ENCODE measurements at places on chromosomes 1 and 21.

DNA sequence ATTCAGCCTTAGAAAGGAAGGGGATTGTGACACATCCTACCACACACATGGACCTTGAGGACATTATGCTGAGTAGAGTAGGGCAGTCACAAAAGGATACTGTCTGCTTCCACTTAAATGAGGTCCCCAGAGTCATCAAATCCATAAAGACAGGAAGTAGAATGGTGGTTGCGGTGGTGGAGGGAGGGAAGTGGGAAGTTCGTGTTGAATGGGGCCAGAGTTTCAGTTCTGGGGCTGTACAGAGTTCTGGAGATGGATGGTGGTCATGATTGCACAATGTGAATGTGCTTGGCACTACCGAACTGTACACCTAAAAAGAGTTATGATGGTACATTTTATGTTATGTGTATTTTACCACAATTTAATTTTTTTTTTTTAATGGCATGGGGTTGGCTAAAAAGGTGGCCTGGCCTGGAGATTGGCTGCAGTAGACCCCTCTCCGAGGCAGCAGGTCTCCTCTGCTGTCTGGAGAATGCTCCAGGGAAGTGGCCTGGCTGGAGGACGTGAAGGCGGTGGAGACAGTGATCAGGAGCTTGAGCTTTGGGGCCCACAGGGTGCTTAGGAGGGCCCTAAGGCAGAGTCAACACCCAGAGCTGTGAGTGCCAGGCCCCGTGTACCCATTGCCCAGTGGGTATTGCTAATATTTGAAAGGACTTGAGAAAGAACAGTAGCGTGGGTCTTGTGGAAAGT, 30.4 kb downstream of the IFNGR2 start:
- no peak for DNase-seq

GRCh38 chr1:67307251-67308060, at the start of gene IL12RB2:
Gene IL12RB2, plus strand, starts transcription at chr1:67307873. Its CDS starts 12,496 bp downstream, at chr1:67320369.
- peak; percentile 54 for DNase-seq

- peak; percentile 78 for DNase-seq
These were observed 5.3 kb upstream of the SLC6A9 start for GRCh38 chr1:44036409-44037139.

GRCh38 chr1:2632561-2633361, at the start of gene MMEL1:
Gene MMEL1, minus strand, starts transcription at chr1:2633016. Its CDS starts 3,532 bp downstream, at chr1:2629484.
- no peak for DNase-seq

- no peak for DNase-seq
These were observed 45.9 kb downstream of the OLIG1 start for GRCh38 chr21:33115631-33116510.

GRCh38 chr1:239107676-239108075, 278.7 kb upstream of the CHRM3 start:
- DNase-seq = no peak

- no peak for DNase-seq
These were observed 686.9 kb upstream of the NCAM2 start for GRCh38 chr21:20311234-20311787.

- DNase-seq = no peak
These were observed 30.1 kb downstream of the ATF3 start for GRCh38 chr1:212638492-212639151.

- no peak for DNase-seq
These were observed 69.7 kb downstream of the TTLL7 start for GRCh38 chr1:83929184-83929583.

All from D341Med (cell line).